AG10803 (cell line): ENCODE measurements at places on chromosomes 3 and 15.

- DNase-seq, result peak; percentile 91
These were observed 59.9 kb downstream of the LRRFIP2 start for GRCh38 chr3:37114251-37115145.

- no peak for DNase-seq
These were observed 7.9 kb downstream of the CCDC71 start for GRCh38 chr3:49158103-49158709.

DNA sequence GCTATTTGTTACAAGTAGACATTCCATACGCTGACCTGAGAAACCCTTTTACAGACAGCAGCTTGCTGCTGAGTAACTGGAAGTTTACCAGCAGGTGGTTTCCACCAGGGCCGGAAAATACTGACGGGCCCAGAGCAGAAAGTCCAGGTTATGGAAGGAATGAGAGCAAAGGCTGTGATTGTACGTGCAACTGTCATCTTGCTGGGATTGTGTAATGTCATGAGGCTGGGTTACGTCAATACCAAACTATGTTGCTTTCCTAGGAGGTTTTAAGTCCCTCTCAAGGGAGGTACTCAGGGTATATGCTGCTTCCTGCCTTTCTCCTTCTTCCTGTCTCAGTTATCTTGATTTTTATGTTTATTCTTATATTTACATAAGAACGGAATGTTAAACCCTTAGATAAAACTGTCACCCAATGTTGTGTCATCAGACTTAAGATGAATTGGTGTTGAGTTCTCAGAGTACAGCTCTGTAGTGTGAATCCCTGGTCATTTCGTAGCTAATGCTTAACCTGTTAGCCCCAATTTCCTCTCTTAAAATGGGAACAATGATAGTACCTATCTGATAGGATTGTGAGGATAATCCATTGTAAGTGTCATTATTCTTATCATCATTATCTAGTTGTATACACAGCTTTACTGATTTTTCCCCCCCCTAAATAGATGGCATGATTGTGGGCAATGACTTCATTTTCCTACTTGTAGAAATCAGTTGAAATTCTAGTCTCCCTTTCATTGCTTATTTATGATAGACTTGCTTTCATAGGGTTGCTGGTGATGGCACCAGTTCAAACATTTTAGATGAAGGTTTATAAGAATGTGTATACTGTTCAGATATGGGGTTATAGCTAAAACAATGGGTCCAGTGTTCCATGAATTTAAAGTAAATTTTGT is 101.4 kb downstream of the FNDC3B start:
- peak; percentile 93 for DNase-seq

- no peak for DNase-seq
These were observed 10.9 kb downstream of the GNB5 start for GRCh38 chr15:52180196-52180835.

GRCh38 chr3:189766416-189766815 is 135.2 kb downstream of the TP63 start:
- peak; percentile 33 for DNase-seq

DNA sequence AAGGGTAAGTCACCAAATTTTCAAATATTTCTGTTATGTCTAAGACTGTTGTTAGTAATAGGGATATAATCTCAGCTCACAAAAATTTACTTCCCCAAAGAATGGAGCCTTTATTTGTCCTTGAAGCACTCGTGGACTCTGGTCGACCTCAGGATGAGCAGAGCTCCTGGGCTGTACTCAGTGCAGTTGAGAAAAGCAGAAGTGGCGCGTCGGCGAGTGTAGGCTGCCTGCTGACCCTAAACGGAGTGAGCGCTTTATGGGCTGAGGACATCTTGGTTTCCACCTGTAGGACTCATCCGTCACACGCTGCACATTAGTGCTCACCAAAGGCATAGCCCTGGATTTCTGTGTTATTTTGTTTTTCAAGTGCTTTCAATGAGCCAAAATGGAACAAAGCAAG is 11.0 kb downstream of the GABRA5 start:
- DNase-seq, result no peak

DNA sequence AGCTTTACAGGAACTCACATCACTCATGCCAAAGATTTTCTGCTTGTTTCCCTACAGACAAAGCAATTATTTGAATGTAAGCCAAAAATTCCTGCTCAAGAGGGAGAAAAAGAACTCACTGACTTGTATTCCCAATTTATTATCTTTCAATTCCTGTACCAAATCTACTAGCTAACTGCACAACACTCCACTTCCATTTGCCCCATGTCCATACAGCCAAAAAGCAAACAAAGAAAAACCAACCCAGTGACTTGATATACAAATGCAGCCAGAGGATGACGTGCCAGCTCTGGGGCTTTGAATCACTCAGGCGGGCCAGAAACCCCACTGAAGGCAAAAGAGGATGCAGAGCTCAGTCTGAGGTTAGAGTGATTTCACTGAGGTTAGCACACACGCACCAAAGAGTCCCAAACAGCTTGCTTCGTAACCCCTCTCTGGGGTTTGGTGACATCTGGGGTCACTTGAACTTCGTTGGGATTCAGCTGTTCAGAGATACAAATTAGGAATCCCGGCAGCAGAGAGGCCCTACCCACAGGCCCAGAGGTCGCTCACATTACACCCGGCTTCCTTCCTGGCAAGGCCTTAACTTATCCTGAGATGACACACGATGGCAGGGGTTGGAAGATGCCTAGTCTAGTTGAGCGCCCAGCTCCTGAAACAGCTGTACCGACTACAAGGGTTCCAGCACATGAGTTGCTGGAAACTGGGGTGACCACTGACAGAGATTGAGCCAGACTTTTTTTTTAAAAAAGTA is 1.6 kb downstream of the RFTN1 start:
- DNase-seq, result peak; percentile 86

DNA sequence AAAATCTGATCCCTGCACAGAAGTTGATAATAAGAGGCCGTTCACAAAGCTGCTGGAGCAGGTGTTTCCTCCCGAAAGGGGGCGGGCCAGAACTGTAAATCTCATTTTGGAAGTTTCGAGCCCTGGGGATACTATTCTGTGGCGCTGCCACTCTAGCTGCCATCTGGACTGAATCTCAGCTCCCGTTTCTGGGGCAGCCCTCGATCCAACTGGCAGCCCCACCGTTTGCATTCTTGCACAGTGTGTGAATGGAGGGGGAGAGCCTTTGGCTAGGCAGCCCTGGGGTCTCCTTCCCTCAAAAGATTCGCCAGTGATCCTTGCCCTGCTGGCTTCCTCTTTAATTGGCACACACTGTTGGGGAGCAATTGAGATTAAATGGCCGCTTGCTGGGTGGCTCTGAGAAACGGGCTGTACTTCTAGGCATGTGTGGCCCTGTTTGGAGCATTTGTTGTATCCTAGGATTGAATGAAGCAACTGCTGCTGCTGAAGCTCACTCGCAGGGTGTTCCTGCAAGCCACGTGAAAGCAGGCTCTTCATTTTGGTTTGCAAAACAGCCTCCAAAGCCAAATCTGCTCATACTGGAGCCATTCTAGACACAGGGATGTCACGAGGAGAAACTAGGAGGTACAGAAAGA is 57.2 kb upstream of the TOPAZ1 start:
- no peak for DNase-seq

GRCh38 chr3:24254649-24255048 is 240.0 kb downstream of the THRB start:
- DNase-seq, result peak; percentile 97

DNA sequence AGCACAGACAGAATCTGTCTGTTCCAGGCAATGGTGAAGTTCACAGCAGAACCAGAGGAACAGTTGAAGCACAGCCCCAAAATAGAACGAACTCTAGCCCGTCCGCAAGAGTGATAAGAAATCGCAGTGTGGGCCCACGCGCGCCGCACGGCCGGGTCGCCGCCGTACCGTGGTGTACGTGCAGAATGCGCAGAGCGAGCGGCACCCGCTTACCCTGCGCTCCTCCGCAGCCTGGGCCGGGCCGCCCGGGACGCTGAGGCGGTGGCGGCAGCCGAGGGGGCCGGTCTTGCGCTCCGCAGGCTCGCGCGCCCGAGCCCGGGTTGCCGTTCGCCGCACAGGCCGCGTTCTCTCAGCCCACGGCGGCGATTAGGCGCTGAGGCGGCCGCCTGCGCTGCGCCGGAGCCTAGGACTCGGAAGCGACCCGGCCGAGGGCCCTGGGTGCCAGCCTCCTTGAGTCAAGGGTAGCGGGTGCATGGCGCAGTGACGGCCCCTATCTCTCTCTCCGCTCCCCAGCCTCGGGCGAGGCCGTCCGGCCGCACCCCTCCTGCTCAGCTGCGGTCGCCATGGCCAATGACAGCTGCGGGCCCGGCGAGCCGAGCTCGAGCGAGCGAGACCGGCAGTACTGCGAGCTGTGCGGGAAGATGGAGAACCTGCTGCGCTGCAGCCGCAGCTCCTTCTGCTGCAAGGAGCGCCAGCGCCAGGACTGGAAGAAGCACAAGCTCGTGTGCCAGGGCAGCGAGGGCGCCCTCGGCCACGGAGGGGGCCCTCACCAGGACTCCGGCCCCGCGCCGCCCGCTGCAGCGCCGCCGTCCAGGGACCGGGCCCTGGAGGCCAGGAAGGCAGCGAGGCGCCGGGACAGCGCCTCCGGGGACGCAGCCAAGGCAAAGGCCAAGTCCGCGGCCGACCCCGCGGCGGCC is 20.5 kb downstream of the WDR73 start:
- peak; percentile 73 for DNase-seq

- DNase-seq, result no peak
These were observed 13.6 kb upstream of the RPS17 start for GRCh38 chr15:82553846-82554245.

DNA sequence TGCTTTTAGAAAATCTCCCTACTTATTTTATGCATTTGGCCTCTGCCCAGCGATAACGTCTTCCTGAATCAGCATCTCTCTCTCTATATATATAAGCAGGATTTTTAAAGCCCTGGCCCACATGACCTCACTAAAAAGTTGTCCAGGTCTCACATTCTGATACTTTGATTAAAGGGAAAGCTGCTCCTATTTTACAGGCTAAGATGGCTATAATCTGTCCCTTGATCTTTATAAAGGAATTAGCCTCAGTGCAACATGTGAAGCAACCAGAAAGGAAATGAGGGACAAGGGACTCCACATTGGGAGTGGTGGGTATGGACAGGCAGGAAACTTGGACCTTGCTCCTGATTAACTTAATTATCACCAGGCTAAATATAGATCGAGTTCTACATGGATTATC is 25.6 kb upstream of the MUC13 start:
- DNase-seq, result no peak

DNA sequence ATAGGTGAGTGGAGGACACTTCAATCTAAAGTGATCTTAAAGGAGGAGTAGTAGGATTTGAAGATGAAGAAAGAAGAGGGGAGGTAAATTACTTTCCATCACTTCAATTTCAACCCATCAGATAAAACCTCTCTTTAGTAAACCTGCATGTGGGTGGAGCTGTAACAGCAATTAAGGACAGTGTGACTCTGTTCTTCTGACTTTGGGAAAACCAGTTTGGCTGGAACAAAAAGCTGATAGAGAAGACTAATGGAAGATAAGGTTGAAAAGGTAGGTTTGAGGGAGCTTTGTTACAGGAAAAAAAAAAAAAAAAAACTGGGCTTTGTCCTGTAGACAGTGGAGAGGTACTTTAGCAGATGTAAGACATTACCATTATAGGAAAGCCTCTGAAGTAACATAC is 4.5 kb upstream of the GSK3B start:
- no peak for DNase-seq

GRCh38 chr3:188158731-188159310 is 4.9 kb downstream of the LPP start:
- no peak for DNase-seq

DNA sequence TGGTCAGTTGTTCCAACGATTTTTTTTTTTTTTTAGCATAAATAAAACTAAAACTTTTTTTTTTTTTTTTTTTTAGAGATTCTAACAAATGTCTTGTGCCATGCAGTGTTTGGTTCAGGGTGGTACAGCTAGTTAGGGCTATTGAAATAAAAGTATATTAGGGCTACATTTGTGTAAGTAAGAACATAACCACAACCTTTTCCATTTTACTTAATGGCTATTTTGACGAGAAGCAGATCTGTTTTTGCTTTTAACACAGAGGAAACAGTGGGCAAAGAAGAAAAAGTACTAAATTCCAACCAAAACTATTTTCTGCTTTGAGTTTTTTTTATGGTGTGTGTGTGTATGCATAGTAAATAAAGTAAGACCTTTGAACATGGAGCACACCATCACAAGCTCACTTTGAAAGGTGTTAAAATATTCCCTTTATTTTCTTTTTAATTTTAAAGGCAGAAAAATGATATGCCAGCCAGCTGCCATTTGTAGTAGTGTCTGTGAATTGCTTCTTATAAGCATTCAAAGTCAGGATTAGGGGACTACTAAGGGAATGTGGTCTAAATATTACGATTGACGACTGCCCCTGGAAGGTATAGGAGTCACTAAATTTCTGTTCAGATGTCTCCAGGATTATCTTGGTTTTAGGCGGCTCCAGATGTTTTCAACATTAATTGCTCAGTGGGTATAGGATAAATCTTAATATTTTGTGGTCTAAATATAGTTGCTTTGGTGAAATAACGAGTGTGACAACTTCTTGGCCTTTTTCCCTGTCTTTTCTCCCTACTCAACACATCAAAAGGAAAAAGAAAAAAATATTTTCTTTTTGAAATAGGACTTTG is 3.1 kb downstream of the RARB start:
- DNase-seq, result no peak

DNA sequence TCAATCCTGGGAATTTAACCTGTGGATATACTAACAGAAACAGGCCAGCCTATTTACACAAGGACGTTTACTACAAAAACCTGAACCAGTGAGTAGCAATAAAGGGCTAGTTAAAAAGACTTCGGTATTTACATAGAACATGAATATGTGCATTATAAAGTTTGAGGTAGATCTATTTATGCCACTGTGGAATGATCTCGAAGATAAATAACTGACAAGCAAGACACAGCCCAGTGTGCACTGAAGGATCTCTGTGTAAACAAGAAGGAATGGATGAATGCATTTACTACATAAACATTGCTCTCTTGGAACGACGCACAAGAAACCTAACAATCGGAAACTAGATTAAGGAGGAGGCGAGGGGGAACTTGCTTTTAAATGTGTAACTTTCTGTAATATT is 132.0 kb upstream of the NSMCE3 start:
- DNase-seq, result no peak

DNA sequence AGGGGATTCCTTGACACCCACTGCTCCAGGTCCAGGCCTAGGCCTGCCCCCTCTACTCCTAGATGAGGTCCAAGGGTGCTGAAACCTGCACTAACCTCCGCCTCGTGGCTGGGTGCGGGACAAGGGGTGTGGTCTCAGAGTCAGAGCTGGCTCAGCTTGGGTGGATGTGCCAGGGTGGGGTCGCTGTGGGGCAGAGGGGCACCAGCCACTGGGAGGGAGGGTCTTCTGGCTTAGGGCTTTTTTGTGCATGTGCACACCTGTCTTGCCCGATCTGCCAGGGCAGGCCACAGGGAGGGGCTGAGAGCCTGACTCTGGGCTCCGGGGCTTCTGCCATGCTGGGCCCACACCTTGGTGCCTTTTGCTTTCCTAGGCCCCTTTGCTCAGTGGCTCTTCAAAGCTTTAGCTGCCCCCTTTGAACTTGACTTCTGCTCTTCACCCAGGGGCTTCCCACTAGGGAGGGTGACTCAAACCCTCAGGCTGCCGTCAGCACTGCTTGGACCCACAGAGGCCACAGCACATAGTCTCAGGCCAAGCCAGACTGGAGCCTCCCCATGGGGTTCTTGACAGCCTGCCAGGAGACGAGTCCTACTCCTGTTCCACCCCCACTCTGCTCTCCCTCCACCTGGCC is 73.0 kb downstream of the KLF13 start:
- DNase-seq, result no peak
